GM23338 (cell line): ENCODE measurements at places on chromosomes 5 and 9.

DNA sequence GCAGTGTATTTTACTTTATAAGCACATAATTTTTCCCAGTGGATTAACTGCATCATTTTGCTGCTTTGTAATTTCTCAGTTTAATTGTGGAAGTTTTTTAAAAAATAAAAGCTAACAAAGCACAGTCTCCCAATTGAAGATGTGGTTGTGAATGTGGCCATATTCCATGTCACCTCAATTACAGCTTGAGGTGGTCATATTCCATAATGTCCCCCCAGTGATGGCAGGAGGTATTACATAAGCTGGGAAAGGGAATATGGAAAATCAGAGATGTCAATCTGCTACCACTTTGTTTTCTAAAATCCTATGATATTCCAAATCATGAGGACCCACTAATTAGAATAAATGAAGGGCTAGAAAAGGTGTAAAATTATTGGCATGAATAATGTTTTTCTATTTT, 1672.0 kb upstream of the CDH9 start:
- DNase-seq, result peak; percentile 35

- no peak for DNase-seq
These were observed 1.3 kb downstream of the GNG10 start for GRCh38 chr9:111662576-111663300.

GRCh38 chr9:22036866-22037626, 27.9 kb upstream of the CDKN2B start:
- no peak for DNase-seq

- no peak for DNase-seq
These were observed 377.2 kb upstream of the TNC start for GRCh38 chr9:115495052-115495635.

DNA sequence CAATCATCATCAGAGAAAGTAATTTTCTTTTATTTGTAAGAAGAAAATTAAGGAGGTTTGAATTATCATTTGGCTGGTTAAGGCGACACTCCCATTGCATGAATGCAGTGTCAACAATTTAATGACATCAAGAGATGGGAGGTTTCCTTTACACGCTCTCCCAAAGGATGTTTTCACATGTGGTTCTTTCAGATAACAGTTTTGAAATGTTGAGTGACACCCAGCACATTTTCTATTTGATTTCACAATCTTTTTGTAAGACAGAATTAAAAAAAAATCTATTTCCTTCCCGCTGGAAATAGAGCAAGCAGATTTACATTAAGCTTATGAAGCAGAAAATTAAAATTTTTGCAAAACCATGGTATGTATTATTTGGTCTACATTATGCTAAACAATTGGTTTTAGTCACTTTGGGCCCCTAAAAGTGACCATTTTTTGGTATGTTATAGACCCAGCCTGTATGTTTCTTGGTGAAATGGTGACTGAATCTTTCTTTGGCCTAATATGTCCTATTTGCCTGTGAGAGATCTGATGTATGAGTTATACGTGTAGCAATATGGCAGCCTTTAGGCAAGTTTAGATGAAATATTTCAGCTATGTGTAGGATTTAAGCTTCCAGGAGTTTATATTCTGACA, 18.9 kb upstream of the ANKRD55 start:
- no peak for DNase-seq

GRCh38 chr5:23033864-23034263, 180.7 kb upstream of the CDH12 start:
- no peak for DNase-seq

- DNase-seq, result no peak
These were observed 110.8 kb upstream of the FSTL4 start for GRCh38 chr5:133723126-133723525.

GRCh38 chr5:44183753-44184152, 205.5 kb downstream of the FGF10 start:
- no peak for DNase-seq

- no peak for DNase-seq
These were observed 76.6 kb downstream of the MAPKAP1 start for GRCh38 chr9:125630436-125630835.

DNA sequence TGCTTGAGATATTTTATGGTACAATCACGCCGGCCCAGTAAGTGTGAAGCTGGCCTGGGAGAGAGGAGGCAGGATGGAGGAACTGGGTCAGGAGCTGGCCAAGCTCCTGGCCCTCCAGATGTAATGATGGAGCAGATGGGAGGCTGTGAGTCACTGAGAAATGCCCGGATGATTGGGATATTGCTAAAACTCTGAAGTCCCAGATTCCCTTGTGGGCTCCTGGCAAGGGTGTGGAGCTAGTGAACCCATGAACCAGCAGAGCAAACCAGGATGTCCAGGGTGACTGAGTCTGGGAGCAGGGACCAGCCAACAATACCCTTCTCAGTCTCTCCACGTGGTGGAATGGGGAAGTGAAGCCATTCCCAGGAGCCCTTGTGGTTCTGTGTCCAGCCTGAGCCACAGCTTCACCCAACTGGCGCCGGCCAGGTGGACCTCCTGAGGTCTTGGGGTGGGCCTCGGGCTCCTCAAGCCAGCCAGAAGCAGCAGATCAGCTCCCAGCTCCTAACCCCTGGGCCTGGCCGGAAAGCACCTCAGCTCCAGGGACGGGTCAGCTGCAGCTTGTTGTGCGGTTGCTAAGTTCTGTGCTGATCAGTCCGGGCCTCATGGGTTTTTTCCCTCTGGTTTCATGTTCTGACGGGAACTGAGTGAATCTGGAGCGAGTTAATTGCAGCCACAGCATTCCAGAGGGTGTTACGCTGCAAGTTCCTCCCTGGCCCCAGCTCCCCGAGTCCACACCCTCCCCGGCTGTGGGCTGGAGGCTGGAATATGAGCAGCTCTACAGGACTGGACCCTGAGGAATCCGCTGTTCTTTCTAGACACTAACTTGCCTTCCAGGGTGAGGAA, 37.6 kb downstream of the DUSP1 start:
- DNase-seq, result peak; percentile 34

GRCh38 chr5:84384604-84385575, at the start of gene EDIL3:
Gene EDIL3 (minus strand): TSS chr5:84384880. CDS start chr5:84384374, 506 bp downstream.
- DNase-seq, result peak; percentile 82
